HEK293T (cell line): ENCODE measurements at places on chromosomes 12 and 14.

- peak; percentile 58 for DNase-seq
Measured at GRCh38 chr14:74302152-74302628, 544 bp downstream of the ABCD4 start.

DNA sequence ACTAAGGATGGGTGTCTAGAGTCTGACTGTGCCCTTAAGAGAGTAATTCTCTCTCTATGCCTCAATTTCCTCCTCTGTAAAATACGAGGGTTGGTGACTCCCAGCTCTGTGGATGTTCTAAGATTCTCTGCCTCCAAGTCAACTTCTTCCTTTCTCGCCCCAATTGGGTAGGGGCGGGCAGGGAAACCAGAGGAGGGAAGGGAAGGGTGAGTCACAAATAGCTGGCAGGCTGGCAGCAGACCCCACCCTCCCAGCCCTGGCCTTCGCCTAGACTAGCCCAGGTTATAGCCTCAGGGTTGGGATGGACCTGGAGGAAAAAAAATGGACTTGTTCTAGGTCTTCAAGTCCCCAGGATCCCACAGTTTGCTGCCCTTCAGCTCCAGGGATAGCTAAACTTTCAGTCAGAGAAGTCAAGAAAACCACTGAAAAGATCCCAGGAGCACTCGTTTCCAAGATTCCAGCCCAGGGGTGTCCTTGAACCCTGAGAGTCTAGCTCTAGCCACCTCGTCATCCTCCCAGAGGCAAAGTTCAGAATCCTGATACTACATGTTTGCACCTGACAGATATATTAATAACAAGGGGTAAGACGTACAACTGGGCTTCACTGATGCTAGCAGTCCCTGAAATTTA, 2.3 kb downstream of the DGKA start:
- DNase-seq, result no peak

DNA sequence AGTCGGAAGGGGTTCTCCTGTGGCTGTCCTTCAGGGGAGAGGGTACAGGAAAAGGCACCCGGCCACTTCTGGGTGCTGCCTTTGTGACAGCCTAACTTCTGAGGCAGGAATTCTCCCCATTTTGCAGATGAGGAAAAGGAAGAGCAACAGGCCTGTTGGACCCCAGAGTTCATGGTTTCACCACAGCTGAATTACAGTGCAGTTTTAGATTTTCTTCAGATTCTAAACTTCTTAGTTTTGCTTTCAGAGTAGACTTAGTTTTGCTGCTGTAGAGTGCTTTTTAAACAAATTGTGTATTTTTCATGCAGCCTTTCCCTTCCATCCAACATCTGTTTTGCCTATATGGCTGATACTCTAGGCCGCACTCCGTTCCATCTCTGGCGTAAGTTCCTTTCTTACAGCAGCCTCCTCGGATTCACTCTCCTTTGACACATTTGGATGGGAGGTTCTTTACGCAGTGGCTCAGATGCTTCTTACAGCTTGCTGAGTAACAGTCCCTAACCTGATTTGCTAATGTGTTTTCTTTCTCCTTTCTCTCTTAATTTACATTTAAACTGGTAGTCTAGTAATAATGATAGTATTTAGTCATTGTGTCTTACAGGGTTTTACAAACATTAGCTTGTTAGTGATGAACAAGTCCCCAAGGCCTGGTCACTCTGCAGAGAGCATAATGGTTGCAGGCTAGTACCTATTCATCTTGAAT, 7.8 kb downstream of the TRAF3 start:
- DNase-seq, result no peak

- DNase-seq, result no peak
Measured at GRCh38 chr14:65502676-65503124, 90.2 kb downstream of the FUT8 start.
